Fibroblast of villous mesenchyme (primary cell): ENCODE measurements at places on chromosomes 12 and 14.

GRCh38 chr14:61573321-61573720, 122.0 kb upstream of the HIF1A start:
- DNase-seq, result no peak

GRCh38 chr12:117069101-117069797, 30.0 kb downstream of the TESC start:
- DNase-seq, result no peak

- DNase-seq, result peak; percentile 97
Measured at GRCh38 chr12:94832780-94833681, 170.5 kb downstream of the NDUFA12 start.

- DNase-seq, result no peak
Measured at GRCh38 chr14:95733212-95733611, 19.3 kb upstream of the TCL1A start.
